ENCODE measurements at places on chromosomes 16 and 17.

GRCh38 chr16:49498264-49498663, 124.7 kb downstream of the C16orf78 start:
- DNase-seq, result no peak

GRCh38 chr17:44982113-44982702, 14.1 kb upstream of the C1QL1 start:
- no peak for DNase-seq

- DNase-seq, result no peak
Observed at GRCh38 chr16:450785-451512, 25.5 kb downstream of the RAB11FIP3 start.

- DNase-seq, result no peak
Observed at GRCh38 chr17:20241855-20242254, 225.5 kb downstream of the LGALS9B start.

GRCh38 chr17:54237911-54238515, 415.3 kb downstream of the KIF2B start:
- no peak for DNase-seq

DNA sequence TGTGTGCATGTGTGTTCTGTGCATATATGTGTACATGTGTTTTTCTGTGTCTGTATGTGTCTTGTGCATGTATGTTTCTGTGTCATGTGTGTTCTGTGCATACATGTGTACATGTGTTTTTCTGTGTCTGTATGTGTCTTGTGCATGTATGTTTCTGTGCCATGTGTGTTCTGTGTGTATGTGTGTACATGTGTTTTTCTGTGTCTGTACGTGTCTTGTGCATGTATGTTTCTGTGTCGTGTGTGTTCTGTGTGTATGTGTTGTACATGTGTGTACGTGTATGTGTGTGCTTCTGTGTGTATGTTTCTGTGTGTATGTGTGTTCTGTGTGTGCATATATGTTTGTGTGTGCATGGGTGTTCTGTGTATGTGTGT, 8.4 kb upstream of the RAB37 start:
- DNase-seq, result no peak

- peak; percentile 30 for DNase-seq
Observed at GRCh38 chr16:89860747-89861304, 12.6 kb upstream of the TCF25 start.

GRCh38 chr17:27569884-27570577, 61.0 kb upstream of the LGALS9 start:
- no peak for DNase-seq

DNA sequence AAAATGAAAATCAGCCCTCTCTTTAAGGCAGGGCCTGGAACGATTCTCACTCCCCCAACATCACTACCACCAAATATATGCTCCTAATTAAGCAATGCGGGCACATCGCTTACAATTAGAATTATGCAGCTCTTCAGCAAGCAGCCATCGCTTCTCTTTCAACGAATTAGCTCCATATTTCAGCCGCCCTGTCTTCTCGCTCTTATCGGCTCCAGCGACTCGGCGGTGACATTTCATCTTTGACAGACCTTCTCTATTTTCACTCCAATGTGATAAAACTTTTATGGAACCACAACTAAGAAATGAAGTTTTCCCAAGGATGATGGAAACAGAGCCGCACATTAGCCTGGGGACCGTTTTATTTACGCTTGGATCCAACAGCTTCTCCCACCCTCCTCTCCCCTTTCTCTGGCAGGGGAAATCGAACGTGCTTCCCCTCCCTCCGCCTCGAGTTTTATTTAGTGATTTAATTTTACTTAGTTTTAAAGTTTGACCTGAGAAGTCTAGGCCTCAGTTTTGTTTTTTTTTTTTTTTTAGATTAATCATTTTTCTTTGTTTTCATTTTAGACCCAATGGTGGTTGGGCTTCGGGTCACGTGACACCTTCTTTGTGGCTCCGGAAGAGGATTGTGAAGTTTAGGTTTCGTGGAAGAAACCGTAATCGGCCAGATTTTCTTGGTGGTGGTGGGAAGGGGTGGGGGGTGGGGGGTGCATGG, 3.1 kb upstream of the HOXB2 start:
- no peak for DNase-seq

DNA sequence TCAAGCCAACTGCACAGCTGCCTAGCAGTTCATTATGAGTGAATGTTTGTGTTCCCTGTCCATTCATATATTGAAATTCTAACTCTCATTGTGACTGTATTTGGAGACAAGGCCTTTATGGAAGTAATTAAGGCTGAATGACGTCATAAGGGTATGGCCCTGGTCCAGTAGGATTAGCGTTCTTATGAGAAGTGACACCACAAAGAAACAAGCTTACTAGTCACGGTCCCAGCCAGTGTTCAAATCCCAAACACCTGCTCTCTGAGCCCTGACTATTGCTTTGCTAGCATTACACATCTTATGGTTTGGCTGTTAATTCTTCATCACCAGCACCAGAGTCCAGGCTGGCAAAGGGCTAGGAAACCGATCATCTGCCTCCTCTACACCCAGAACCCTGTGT, 2.2 kb downstream of the ZNF668 start:
- DNase-seq, result no peak

DNA sequence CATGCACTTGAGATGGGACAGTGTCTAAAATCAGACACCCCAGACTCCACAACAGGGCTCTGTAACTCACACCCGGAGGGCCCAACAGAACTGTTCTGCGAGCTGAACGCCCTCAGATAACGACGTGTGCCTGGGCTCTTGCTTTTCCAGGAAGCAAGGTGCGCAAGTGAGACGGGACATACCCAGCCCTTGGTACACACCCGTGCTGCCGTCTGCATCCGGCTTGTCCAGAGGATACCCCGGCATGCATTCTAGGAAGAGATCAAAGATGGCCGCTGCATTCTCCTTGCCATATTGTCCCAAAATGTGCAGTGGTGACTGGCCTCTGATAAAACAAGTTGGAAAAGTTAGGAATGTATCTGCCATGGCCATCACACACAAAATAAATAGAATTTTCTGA, 29.4 kb downstream of the CYB5D2 start:
- no peak for DNase-seq

- DNase-seq, result no peak
Observed at GRCh38 chr16:72921620-72922019, 126.3 kb downstream of the ZFHX3 start.

DNA sequence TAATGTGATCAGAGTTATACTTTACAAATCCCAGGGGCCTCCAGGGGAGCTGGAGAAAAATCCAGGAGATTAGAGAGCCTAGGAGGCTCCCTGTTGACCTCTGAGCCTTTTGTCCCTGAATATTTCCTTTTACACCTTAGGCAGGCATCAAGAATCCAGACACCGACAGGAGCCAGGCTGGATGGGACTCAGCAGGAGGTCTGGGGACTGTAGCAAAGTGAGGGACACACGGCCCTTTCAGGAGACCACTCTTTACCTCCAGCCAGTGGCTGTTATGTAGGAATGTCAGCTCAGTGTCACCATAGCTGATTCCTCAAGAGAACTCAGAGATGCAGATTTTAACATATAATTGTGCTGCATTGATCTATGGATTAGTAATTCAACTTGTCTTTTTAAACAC, 198.4 kb downstream of the SHISA9 start:
- DNase-seq, result no peak

DNA sequence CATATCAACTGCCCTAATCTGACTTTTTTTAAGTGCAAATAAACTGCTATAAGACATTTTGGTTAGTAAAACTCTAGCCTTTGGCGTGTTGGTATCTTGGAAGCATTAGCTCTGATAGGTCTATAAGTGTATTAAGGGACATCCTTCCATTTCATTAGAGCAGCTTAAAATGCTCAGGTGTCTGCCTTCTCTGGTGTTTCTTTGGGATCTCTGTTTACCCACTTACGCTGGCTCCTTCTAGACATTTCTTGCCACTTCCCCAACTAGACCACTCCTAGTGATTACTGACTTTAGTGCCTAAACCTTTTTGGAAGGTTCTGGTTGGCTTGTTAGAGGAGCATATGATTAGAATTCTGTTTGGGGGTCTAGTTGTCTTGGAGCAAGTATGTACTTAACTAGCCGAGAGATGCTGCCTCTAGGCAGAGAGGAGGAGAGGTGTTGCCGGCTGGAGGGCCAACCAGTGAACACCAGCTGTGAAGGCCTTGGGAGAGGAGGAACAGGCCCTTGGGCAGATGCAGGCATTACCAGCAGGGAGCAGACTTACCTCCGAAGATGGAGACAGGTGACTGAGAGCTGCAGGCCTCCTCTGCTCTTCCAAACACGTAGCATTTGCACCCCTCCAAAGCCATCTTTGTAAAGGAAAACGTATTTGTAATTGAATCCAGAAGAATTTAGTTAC, 15.2 kb upstream of the CLEC18C start:
- DNase-seq, result no peak
